ENCODE measurements at places on chromosomes 1 and 21.

GRCh38 chr21:40615505-40616376, 231.2 kb downstream of the DSCAM start:
- no peak for DNase-seq

GRCh38 chr1:54798206-54798605, 2.9 kb downstream of the TTC22 start:
- no peak for DNase-seq

- no peak for DNase-seq
Observed at GRCh38 chr1:226605318-226605950, 56.9 kb downstream of the STUM start.

- DNase-seq: no peak
Observed at GRCh38 chr1:177941976-177942375, 27.9 kb downstream of the SEC16B start.

DNA sequence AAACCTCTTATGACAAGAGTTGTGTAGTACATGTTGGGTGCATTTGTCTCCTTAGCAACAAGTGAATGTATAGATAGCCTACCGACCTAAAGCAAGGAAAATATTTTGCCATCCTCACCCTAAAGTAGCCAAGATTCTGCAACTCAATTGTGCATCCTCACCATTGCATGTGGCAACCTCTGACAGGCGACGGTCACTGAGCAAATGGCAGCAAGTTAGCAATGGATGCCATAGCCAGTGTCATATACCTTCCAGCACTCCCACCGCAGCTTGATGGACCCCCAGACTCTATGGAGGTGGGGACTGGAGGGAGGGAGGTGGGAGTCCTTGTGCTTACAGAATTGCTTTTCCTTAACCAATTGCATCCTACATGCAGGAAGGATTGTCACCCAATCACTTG, 17.0 kb downstream of the PROX1 start:
- no peak for DNase-seq

- no peak for DNase-seq
Observed at GRCh38 chr1:47683401-47683800, 245.6 kb downstream of the FOXD2 start.

DNA sequence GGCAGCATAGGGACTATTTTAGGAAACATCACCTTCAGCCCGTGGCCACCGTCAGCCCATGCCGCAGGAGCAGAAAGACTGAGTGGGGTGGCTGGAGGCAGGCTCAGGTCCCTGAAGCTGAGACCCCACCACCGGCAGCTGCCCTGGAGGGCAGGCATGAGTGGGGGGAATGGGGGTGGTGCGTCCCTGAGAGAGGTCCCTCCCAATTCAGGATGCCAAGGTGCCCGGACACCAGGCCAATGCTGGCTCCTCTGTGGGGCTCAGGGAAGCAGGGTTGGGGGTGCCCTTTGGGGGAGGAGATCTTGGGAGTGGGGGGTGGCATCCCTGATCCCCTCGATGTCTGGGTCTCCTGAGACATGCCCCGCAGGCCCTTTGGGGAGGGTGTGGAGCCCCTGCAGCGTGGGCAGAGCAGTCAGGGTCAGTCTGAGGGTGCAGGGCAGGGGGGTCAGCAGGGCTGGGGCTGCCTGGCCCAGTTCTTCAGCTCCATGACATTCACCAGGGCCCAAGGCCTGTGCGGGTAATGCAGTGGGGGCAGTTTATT, 998 bp upstream of the TTC34 start:
- DNase-seq: no peak

GRCh38 chr1:170732252-170732588, 68.3 kb downstream of the PRRX1 start:
- DNase-seq: no peak

- DNase-seq: no peak
Observed at GRCh38 chr1:236081546-236082227, 16.8 kb upstream of the NID1 start.

- no peak for DNase-seq
Observed at GRCh38 chr1:114100148-114100547, 53.5 kb downstream of the SYT6 start.

DNA sequence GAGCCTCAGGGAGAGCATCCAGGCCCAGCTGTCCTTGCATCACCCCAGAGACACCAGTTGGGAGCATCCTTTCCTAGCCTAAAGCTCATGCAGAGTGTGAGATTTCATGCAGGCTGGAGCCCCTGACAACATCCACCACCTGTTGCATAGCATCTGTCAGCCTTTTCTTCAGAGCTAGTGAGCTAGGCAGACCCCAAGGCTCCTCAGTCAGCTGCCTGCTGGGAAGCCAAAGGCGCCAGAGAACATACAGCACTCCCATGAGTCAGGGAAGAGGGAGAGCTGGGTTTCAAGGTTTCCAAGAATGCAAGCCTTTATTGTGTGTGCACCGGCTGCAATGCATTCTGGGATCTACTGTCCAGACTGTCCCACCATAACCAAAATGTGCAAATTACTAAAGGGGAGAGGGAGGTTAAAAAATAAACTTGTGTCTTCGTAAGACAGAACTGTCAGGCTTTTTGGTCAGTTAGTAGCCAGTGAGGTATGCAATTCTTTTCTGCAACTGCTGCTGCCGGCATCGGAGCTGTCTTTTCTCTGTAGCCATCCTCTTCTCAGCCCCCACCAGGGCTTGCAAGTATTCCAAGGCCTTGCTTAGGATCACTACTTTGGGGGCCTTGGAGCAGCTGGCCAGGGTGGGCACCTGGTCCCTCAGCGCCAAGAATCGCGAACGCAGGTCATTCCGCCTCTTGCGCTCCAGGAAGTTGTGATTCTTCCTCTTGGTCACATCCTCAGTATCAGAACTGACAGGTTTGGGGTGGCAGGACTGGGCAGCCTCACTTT, 4.6 kb downstream of the MYCL start:
- no peak for DNase-seq

GRCh38 chr21:42039470-42039901, 29.3 kb upstream of the ZBTB21 start:
- DNase-seq: peak; percentile 39

DNA sequence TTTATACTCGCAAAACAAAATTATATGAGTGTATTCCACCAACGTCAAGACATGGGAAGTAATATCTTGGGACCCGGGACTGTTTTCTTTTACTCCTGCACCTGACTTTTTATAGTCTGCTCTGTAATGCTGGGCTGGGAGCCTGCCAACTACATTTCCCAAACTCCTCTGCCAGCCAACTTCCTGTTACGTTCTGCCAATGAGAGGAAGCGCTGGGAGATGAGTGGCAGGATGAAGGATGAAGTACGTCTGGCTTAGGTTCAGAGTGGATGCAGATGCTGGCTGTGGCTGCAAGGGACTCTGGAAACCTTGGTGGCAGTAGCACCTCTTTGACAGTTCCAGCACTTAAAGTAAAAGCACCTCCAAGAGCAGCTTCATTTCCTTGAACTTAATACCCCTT, 59.6 kb downstream of the USP24 start:
- peak; percentile 18 for DNase-seq

DNA sequence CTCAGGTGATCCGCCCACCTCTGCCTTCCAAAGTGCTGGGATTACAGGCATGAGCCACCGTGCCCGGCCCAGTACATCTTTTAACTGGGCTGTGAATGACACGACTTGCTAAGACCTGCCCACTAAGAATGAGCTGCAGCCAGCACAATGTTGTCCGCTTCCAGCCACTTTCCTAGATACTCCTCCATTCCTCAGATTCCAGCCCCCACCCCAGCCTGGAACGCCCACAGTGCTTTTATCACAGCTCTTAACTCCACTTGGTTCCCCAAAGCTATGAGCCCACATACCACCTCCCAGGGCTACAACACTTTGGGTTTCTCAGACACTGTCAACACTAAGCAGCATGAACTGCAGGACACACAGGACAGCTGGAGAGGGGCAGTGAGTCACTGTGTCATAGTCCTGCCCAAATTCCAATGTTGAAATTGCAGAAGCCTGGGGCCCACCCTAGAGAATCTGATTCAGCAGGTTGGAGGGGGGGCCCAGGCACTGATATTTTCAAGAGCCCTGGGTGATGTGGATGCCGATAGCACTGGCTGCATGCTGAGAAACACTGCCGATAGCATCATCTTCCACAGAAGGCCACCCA, 58.0 kb downstream of the ACBD3 start:
- peak; percentile 16 for DNase-seq

- peak; percentile 47 for DNase-seq
Observed at GRCh38 chr1:89022167-89022959, at the start of gene GBP3. GBP3 (minus strand) TSS chr1:89022866; CDS start chr1:89020721, 2,145 bp downstream.

- no peak for DNase-seq
Observed at GRCh38 chr1:206824331-206824730, 41.1 kb upstream of the IL20 start.

DNA sequence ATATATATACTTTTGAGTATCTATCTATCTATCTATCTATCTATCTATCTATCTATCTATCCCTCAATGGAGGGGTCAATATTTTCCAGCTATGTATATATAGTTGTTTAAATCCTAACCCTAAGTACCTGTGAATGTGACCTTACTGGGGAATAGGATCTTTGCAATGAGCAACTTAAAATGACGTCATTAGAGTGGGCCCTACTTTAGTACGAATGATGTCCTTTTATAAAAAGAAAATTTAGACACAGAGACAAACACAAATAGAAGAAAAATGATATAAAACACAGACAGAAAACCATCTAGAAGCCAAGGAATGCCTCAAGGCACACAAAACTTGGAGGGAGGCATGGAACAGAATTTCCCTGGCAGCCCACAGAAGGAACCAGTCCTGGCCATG, 2283.7 kb downstream of the NCAM2 start:
- no peak for DNase-seq

- peak; percentile 73 for DNase-seq
Observed at GRCh38 chr1:179046808-179047635, 21.3 kb downstream of the FAM20B start.

DNA sequence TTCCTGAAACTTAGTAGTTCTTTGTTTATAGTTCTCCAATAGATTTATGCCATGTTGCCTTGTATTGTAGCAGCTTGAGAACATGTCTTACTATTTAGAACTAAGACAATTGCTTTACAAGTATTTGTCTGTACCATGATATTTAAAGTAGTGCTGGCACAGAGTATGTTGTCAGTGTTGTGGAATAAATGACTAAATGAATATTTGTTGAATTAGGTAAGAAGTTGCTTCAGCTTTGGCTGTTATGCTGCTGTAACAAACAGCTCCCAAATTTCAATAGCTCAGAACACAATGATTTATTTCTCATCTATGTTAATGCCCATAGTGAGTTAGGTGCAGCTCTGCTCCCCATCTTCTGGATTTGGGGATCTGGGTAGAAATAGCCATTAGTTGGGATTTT, 90.2 kb upstream of the VCAM1 start:
- DNase-seq: no peak

- DNase-seq: no peak
Observed at GRCh38 chr1:9013819-9014218, 12.4 kb downstream of the SLC2A7 start.

DNA sequence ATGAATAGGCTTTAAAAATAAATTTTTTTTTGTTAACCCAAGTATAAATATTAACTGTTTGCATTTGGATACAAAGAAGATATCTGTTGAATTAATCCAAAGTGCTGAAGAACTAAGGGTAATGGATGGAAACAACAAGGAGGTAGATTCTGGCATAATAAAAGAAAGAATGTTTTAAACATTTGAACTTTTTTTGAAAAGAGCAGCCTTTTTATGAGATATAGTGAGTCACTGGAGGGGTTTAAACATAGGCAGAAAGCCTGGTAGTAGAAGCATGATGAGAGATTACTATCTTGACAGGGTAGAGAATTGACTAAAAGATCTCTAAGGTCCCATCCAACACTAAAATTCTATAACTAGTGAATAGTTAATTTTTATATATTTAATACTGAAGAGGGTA, 2.7 kb downstream of the MIER1 start:
- DNase-seq: no peak

- no peak for DNase-seq
Observed at GRCh38 chr1:235073331-235073967, 55.2 kb downstream of the TOMM20 start.

DNA sequence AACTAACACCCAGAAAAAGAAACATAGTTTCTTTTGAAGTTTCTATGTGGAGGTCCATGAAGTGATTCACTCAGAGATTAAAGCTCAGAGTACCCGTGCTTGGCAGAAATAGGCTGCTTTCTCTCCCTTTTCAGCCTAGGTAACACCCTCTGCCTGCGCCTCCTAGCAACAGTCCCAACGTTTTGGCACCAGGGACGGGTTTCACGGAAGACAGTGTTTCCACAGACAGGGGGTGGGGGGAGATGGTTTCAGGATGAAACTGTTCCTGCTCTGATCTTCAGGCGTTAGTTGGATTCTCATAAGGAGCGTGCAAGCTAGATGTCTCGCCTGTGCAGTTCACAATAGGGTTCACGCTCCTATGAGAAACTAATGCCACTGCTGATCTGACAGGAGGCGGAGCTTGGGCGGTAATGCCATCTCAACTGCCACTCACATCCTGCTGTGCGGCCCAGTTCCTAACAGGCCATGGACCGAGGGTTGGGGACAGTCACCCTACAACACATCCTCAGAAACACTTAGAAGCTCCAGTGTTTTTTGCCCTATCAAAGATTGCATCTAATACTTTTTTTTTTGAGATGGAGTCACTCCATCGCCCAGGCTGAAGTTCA, 53.2 kb downstream of the CHML start:
- no peak for DNase-seq

DNA sequence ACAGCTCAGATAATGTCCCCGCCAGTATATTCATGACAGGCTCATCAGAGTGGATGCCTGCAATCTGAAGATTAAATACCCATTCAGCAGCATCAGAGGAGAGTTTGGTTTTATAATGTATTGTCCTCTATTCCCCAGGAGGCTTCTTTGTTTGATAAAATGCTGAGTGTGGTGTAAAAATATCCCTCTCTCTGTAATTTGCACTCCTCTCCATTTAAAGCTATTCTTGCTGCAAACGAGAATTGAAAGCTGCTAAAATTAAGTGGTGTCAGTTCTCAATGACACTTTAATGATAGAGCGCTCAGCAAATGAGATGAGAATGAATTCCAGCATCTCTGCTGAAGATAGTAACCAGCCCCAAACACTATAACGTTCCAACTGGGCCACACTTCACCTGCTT, 205.7 kb upstream of the RRP15 start:
- DNase-seq: no peak

GRCh38 chr1:196361112-196361714, 247.0 kb downstream of the KCNT2 start:
- peak; percentile 42 for DNase-seq
